Epithelial cell of esophagus (primary cell): ENCODE measurements at places on chromosomes 2 and 18.

- DNase-seq = no peak
Measured at GRCh38 chr2:126222278-126222677, 433.7 kb upstream of the GYPC start.

DNA sequence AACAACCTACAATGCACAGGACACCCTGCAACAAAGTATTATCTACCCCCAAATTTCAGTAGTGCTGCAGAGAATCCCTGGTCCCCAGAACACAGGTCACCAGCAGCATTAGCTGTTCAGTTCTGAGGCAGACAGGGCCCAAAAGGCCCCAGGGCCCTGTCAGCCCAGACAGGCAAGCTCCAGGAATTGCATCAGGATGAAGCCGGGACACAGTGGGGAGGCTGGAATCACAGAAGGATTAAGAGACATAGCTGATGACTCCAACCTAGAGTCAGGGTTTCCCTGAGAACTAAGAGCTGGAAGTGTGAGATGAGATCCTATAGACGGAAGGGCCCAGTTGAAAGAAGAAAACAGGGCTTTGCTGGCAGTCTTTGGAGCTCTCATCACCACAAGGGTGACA lies 148.1 kb downstream of the GALNT14 start:
- peak; percentile 10 for DNase-seq

- DNase-seq = no peak
Measured at GRCh38 chr2:201974171-201975100, 59.2 kb upstream of the FZD7 start.

DNA sequence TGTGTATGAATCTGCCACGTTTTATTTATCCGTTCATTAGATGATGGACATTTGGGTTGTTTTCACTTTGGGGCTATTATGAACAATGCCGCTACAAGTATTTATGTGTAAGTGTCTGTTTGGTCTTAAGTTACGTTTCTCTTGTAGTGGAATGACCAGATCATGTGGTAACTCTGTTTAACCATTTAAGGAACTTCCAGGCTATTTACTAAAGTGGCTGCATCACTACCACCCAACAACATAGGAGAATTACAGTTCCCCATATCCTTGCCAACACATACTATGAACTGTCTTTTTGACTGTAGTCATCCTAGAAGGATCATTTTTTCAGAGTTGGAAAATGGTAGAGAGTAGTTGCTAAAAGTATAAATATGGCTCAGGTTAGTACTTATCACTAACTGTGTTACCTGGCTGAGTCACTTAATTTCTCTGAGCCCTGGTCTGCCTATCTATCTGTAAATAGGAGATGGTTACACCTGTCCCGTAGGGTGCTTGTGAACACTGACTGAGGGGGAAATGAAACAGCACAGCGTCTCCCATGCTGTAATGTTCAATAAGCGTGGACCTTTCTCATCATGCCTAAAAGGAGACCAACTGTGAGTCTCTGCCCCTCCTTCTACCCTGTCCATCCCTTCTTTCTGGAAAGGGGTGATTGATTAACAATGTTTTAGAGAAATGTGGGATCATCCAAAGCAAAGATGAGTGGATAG lies 103.1 kb downstream of the SH3RF3 start:
- no peak for DNase-seq

DNA sequence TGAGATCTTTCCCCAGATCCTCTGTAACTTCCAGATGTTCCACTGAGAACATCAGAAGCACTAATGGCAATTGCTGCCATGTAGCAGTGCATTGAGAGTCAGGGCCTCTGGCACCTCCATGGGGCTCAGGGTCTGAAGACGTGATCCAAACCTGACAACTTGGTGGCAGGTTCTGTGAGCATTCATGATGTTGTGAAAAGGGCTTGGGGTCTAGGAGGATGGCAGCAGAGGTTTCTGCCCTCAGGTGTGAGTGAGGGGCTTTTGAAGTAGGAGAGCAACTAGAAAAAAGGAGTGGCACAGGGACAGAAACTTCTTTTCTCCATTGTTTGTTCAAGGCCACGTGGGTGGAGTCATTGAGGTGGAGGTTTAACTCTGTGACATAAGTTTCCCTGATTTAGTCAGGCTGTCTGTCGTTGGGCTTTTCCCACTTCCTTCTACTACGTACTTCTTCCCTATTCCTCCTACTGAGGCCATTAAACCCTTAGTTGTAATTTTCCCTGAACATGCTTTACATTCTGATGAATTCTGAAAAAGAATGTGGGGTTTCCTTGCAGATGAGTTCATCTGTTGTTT lies 13.1 kb downstream of the CFLAR start:
- peak; percentile 87 for DNase-seq

DNA sequence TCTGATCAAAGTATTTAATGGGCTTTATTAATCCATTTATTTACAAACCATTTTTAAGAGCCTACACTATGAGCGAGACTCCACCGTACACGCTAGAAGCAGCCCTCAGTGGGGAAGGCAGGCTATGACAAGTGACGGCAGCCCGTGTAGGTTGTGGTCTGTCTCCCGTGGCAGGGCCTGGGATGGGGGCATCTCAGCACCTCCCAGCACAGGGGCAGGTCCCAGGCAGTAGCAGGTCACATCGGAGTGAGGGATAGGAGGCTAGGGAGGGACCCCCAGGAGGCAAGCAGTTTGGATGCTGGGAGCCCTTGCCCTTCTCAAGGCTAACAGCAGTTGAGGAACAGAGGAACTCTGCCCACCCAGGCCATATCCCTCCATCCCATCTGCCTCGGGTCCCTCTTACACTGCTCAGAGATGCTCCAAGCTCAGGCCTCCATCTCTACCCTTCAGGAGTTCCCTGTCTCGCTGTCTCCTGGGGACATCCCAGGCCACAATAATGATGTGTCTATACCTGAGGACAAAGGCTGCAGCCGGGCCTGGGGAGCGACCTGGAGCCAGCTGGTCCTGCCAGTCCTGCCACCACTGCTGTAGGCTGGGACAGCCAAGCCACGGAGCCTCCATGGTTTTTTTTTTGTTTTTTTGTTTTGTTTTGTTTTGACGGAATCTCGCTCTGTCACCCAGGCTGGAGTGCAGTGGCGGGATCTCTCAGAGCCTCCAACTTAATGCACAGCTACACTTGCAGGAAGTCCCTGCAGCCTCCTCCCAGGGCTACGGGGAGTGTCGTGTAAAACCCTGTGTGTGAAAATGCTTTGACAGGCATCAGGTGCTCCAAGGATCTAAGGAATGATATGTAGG lies 92.0 kb downstream of the NDUFA10 start:
- DNase-seq = no peak
